ENCODE measurements at places on chromosomes 5 and 9.

- DNase-seq: no peak
These were observed 136.8 kb downstream of the ESM1 start for GRCh38 chr5:54848581-54848980.

- DNase-seq: no peak
These were observed 75.4 kb downstream of the TEX10 start for GRCh38 chr9:100277166-100277979.

GRCh38 chr5:130141659-130142320 is 237.5 kb downstream of the CHSY3 start:
- DNase-seq: no peak

GRCh38 chr9:114088571-114089170 is 10.4 kb downstream of the KIF12 start:
- no peak for DNase-seq

DNA sequence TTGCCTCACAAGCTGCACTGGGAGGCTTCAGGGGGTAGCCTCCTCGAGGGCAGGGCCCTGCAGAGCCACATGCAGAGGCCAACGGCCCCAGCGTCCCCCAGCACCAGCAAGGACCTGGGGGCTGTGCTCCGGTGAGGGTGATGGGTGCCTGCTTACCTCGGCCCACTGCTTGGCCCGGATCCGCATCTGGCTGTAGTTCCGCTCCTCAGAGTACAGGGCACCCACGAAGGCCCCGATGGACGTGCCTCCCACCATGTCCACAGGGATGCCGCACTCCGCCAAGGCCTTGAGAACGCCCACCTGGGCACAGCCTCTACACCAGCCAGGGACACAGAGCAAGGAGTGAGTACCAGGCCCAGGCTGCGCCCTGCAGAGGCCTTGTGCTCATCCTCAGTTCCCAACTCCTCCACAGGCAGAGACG is 8.0 kb upstream of the NSMF start:
- DNase-seq: no peak

DNA sequence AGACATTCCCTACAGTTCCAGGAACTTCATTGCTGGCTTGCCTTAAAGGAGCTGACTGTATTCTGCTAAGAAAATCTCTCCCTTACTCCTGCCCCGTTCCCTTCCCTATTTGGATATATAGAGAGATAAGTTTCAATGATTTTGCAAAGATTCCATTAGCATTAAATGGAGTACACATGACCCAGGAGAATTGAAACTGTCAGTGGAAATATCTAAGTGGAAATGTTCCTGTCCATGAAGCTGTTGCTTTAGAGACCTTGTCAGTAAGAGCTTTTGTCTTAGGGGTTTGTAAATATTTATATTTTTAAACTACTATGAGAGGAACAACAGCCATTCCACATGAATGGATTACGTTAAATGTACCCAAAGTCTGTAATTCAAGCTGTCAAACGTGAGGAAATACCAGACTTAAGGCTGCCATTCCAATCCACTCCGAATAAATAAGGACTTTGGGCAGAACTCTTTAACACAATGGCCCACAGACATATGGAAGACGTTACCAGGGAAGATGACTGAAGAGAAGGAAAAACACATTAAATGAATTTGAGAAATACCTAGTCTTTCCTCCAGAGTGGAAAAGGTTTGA is 387.1 kb upstream of the PAPPA start:
- no peak for DNase-seq

- no peak for DNase-seq
These were observed 16.9 kb upstream of the FER start for GRCh38 chr5:108730617-108731340.

GRCh38 chr5:127848098-127848497 is 144.9 kb downstream of the CCDC192 start:
- DNase-seq: no peak

DNA sequence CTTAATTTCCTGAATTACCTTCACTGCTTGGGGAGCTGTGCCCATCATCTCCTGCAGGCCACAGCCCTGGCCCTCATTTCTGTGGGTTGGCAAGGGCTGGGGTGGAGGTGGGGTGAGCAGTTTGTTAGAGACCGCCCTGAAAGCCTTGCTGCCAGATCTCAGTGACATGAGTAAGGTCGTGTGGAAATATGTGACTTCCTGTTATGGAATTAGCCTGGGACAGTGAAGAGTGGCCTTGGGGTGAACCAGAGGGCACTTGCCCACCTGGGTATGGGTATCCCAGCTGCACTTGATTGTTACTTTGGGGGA is 2.5 kb upstream of the HNRNPAB start:
- DNase-seq: no peak

GRCh38 chr9:7778851-7779600 is 20.6 kb downstream of the DMAC1 start:
- no peak for DNase-seq

DNA sequence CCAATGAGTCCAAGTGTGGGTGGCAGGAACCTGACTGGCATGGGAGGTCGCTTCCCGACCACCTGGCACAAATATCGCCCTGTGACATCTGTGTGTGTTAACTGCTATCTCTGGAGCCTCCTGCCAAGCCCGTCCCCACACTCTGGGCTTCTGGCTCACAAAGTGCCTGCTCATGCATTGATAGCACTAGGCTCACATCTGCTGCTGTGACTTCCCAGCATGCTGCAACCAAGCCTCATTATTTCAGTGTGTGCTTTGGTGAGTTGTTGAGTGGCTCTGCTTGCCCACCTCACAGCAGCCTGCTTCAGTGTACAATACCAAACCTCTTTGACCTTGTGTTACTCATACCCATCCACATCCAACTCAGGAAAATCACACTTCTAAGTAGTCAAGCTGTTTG is 139.8 kb downstream of the APBA1 start:
- no peak for DNase-seq

GRCh38 chr9:119688547-119688946 is 319.3 kb upstream of the BRINP1 start:
- no peak for DNase-seq

DNA sequence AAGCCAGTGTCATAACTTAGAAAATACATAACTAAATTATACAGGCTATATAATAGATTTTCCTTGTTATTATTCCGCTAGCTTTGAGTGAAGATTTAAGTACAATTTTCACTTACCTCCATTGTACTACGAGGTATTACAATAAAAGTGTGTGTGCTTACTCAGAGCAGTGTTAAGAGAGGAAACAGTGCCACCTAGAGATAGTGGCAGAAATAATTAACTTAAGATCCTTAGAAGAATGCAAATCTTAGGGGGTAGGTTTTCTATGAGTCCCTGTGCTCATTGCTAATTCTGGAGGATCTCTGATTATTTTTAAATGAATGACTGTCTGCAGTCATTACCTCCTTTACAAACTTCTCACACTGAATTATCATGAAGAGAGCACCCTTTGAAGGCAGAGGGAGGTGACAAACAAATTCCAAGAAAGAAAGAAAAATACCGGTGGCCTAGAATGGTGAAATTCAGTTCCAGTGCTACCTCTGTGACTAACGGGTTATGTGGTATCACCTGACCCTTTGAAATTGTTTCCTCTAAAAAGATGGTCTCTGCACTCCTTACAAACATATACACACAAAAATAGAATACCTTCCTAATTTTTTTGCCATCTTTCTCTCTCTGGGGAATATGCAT is 379.8 kb downstream of the TRIM36 start:
- no peak for DNase-seq

DNA sequence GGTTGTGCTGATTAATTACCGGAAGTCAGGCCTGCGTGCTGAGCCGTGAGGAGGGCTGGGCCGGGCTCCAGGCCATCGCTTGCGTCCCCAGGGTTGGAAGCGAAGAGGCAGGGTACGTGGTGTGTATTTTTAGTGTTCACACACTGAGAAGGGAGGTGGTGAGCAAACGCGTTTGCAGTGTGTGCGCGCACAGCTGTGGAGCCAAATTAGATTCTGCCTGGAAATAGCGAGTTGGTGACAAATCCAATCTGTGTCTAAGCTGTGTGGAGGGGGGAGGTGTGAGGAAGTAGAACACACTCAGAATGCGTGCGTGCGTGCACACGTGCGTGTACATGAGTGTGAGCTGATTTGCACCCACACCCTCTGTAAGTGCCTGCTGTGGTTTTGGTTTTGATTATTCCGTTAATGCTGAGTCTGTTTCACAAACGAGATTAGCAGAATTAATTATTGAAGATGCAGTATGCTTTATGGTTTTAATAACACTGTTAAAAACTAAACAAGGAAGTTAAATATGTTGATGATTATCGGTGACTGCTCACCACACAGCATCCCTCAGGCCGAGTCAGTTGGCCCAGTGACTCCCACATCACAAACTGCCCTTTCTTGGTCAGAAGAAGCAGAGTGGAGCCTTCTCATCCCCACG is 111.8 kb upstream of the FCN2 start:
- DNase-seq: peak; percentile 58

GRCh38 chr5:150651924-150652671 is 9.0 kb upstream of the MYOZ3 start:
- no peak for DNase-seq

GRCh38 chr9:114853071-114853855 is 47.4 kb upstream of the TNFSF15 start:
- no peak for DNase-seq

DNA sequence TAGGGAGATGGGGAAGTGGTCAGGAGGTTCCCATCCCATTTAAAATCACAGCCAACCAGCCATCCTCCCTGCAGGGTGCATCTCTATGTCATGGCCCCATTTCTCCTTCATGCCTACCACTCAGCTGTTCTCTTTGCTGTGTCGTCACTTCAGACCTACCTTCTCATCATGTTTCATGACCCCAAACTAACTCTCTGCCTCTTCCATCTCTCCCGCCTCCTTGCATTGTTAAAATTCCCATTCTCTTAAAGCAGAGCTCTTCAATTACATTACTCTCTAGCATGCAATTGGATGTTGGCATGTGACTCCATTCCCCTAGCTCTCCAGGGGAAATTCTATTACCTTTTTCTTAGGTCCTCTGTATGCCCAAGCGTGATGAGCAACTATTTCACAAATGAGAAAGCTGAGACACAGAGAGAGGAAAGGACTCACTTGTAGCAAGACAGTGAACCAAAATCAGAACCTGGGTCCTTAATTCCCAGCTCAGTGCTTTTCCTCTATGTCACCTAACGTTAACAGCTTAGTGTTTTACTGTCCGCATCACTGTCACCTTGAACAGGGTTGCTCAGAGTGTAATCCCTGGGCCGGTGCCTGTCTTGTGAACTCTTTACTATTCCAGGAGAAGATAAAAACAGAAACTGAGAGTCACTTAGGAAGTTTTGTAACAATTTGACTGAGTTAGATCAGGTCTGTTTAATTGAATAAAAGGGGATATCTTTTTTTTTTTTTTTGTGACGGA is 28.1 kb downstream of the PDE6A start:
- DNase-seq: no peak

DNA sequence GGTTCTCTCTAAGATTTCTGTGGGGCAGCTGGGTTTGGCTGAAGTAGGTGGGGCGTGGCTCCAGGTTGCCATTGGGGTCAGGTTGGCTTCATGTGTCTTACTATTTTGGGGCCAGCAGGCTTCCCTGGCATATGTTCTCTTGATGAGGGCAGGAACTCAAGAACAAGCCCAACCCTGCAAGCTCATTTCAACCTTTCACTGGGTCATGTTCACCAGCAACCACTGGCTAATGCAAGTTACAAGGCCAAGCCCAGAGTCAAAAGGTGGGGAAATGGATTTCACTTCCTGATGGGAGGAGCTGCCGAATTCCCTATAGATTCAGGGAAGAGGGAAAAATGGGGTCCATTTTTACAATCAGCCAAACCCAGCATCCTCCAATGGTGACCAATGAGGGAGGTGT is 34.0 kb upstream of the HAND1 start:
- no peak for DNase-seq

GRCh38 chr9:100370064-100370723 is 17.5 kb upstream of the TEX10 start:
- no peak for DNase-seq

DNA sequence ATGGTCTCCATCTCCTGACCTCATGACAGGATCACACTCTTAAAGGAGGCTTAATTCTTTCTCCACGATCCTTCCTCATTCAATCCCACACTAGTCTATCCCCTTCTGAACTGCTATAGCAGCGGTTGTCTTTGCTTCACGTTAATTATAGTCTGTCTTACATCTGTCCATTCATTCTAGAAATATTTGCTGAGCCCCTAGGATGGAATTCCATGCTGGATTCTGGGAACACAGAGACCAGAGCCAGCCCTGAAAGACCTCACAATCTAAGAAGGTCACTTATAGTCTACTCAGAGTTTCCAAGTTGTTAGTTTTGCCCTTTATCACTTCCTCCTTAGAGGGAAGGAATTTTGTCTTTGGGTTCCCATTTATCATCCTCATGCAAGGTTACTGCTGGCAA is 193.5 kb downstream of the GAS1 start:
- no peak for DNase-seq

DNA sequence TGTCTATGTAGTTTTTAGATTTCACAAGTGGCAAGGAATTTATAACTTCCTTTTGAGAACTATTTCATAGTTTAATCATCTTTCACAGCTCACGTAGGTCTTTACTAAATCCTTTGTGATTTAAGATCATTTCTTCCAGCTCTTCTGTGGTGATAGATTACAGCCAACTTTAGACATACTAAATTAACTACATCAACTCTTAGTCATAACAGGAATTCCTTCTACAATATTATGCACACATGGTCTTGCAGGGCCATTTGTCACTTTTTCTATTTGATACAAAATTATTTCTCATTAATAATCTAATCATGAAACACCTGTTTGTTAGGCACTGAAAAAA is 208.4 kb downstream of the PDE4D start:
- DNase-seq: no peak

GRCh38 chr5:59038798-59039295 is 456.0 kb downstream of the RAB3C start:
- no peak for DNase-seq

All from hematopoietic multipotent progenitor cell (in vitro differentiated cells).